ENCODE measurements at places on chromosomes 13 and 19.
A peak's percentile ranks its signal among the peaks of the same experiment; 100 is the strongest.

- DNase-seq, result no peak
These were observed 227.5 kb downstream of the DCT start for GRCh38 chr13:94251831-94252608.

GRCh38 chr13:48412881-48413351 is at the start of gene LPAR6:
LPAR6 (minus strand) TSS chr13:48413113; CDS start chr13:48412423, 690 bp downstream.
- no peak for DNase-seq

DNA sequence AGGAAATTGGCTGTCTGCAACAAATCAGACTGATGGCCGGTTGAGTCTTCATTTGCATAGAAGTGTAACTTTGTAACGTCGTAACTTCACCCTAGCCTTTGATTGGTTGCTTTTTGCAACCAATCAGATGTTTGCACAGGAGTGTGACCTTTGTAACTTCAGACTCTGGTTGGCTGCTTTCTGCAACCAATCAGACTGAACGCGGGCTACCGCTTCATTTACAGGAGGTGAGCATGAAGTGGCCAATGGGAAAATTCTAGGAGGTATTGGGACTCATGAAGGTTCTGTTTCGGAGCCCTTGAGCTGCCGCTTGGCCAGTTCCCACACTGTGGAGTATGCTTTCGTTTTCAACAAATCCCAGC is 441 bp upstream of the ZNF559 start:
- DNase-seq, result peak; percentile 33

- no peak for DNase-seq
These were observed 1256.5 kb downstream of the EFNB2 start for GRCh38 chr13:105278943-105279381.

- peak; percentile 51 for DNase-seq
These were observed 12.3 kb downstream of the HRC start for GRCh38 chr19:49142866-49143335.

GRCh38 chr19:50344661-50345318 is 15.6 kb upstream of the KCNC3 start:
- DNase-seq, result no peak

DNA sequence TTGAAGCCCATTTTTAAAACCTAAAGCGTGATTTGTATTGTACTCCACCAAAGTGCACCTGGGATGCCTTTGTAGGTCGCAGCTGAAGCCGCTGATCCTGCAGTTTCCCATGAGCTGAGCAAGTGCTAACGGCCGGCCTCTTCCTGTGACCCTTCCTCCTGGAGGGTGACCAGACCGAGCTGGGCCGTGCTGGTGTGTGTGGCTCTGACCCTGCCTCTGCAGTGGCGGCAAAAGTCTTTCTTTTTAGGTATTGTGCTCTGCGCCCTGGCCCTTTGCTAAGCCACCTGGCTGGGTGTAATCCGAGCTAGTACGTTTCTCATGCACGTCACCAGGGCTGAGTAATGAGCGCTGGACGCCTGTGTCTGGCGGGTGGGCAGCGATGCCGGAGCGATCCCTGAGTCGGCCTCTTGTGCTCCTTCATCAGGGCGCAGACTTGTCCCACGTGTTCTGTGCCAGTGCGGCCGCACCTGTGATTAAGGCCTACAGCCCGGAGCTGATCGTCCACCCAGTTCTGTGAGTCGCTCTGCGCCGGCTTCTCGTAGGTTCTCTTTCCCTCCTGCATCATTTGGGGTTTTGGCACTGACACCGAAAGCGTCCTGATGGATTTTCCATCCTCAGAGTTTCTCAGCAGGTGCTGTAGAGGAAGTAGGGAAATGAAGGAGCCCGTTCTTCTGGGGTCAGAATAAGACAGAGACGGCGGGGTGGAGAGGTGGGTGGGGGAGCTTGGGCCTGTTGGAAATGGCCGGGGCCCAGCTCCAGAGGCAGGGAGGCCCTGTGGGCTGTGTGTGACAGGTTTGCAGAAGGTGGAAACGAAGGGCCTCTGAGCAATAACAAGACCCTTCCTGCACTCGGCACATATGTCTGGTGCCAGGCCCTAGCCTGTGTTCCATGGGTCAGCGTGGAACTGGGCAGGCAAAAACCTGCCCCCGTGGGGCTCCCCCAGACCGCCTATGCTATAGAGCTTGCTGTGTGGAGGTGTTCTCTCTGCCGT is 9.7 kb downstream of the NAXD start:
- no peak for DNase-seq

DNA sequence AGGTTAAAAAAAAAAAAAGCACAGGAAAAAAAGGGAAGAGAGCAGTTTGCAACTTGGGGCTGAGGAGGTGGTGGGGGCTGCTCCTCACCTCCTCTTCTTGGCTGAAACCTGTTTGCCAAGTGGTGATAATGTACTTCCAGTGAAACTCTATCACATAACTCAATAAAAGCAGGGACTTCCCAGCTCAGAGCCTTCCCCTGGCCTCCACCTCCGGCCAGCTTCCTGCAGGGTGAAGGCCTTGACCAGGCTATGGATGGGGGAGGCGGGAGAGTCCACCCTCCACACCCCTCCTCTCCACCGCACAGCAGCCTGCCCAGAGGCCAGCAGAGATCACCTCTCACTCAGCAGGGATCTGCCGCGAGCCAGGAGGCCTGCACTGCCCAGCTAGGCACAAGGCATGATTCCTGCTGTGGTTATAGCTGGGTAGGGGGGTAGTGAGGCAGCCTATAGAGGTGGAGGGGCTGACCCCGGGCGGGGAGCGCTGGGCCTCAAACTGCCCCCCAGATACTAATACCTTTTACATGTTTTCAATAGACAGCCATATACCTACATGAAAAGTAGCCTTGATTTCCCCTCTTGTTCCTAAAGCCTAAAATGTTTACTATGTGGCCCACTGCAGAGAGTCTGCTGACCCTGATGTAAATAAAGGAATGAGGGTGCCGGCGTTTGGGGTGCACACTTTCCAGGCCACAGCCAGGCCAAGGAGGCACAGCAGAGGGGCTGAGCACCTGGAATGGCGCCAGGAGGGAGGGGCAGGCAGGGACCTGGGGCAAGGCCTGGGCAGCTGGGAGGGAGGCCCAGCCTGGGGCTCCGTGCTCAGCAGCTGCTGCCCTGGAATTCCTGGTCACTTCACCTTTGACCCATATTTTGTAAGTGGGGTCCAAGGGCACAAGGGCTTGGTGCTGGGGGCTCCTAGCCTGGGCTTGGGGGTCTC is 10.3 kb downstream of the ZNF787 start:
- DNase-seq, result no peak

DNA sequence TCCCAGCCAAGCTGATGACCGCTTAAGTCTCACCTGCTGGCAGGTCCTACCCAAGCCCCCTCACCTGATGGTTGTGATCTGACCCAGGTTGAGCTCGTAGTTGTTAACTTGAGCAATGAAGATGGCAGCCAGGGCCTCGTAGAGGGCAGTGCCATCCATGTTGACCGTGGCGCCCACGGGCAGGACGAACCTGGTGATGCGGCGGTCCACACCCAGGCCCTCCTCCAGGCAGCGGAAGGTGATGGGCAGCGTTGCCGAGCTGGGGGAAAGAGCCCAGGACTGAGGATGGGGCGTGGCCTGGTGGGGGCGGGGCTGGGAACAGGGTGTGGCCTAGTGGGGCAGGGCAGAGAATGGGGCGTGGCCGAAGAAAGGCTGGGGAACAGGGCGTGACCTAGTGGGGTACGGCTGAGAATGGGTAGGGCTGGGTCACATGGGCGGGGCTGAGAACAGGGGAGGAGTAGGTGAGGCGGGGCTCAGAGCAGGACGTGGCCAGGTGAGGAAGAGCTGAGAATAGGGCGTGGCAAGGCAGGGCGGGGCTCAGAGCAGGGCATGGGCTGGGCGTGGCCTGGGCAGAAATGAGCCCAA is 12.9 kb downstream of the OR7C2 start:
- no peak for DNase-seq

- no peak for DNase-seq
These were observed 169.0 kb downstream of the TBC1D4 start for GRCh38 chr13:75312884-75313520.

GRCh38 chr19:16202320-16203255 is 4.9 kb downstream of the AP1M1 start:
- DNase-seq, result no peak

- no peak for DNase-seq
These were observed at the start of gene COMP for GRCh38 chr19:18790566-18791314. COMP (minus strand) TSS chr19:18791305; CDS start chr19:18791269, 36 bp downstream.

DNA sequence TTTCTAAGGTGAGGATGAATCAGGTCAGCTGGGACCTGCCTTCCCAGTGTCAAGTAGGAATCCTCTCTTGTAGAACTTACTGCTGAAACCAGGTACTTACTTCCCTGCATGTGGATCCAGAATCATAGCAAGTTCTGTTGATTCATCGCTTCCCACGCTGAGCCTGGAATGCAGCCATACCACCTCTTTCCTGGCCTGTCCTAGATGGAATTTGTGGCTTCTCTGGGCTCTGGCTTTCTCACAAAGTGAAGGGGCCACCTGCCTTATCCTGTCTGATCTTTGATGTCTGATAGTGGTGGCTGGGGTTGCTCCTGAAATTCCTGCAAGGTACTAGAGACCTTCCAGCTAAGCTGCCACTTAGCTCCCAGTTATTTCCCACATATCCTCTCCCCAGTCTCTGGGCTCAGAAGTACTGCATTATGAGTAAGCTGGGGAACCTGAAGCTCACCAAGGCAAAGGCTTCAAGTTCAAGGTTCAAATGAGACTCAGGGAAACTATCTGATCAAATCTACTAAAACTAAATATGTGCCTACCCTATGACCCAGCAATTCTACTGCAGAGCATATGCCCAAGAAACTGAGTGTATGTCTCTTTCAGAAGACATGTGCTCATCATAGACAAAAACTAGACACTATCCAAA is 103.5 kb downstream of the SUCLA2 start:
- DNase-seq, result no peak

GRCh38 chr13:97761796-97762540 is 191.5 kb upstream of the IPO5 start:
- DNase-seq, result no peak

DNA sequence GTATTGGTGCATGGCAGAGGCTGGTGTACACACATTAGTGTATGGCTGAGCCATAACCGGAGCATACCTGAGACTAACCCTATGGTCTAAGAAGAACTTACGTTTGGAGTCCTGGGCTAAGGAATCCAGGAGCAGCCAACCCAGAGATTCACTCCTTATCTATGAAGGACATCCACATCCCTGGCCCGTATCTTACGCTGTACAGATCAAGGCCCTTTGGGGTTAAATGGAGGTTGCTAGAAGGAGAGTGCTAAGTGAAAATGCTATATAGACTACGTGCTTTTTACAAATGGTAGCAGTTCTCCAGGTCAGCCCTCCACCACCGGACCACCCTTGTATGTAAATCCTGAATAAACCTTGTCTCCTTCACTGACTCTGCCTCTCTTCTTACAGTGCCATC is 1.9 kb upstream of the SUGT1 start:
- DNase-seq, result no peak

DNA sequence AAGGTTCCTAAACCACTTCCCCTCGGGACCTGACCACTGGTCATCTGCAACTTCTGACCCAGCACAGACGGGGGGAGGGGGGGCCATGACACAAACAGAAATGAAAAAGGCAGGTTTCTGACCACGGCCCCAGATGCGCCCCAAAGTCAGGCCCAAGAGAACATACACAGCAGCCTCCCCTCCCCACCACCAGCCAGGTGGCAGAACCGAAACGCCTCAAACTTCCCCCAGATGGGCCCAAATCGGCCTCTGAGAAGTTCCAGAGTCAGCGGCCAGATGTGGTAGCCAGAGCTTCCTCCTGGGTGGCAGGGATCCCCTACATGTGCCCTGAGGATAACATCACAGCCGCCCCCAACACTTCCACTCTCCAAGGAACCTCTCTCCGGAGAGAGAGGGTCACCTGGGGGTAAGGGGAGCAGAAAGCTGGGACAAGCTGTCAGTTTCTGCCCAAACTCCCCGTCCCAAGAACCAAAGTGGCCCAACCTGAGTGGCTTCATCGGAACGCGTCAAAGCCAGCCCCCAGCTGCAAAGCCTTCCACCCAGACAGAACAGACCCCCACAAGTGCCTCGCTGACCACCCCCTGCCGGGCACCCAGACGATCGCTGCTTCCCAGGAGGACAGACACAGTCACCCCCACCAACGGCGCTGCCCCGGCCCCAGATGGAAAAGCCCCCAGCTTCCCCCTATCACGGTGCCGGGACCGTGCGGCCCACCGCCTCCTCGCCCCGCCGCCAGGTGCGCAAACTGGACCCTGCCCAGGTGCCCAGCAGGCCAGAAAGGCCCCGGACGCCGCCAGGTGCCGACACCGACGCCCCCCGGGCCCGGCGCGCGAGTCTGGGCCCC is 800 bp downstream of the ELL start:
- no peak for DNase-seq

GRCh38 chr13:111061358-111062045 is 53.6 kb upstream of the ARHGEF7 start:
- DNase-seq, result no peak

DNA sequence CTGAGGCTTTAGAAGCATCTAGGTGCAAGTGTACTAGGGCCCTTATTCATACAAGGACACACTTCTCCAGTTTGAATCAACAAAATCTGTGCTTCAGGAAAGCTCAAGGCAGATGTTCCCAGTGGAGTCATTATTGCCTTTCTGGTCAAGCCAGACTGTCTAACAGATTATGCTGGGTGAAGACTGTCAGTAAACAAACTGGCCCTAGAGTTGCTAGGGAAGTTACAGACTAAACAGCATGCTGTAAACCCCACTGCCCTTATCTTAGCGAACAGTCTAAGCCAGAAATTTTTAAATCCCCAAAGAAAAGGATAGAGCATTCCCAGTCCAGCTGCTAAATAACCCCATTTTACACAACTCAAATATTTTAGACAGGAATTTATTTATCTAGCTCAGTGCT is 1701.3 kb upstream of the PRR20A start:
- DNase-seq, result no peak

DNA sequence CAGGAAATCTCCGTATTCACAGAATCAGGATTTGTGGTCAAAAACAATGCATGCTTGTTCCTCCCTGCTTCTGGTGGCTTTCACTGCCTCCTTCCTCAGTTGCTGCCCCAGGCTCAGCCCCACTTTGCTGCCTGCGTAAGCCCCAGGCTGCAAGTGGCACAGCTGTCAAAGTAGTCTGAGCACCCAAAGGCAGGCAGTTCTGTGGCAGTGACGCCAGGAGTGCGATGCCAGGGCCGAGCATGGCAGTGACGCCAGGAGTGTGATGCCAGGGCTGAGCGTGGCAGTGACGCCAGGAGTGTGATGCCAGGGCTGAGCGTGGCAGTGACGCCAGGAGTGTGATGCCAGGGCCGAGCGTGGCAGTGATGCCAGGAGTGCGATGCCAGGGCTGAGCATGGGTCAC is 77.3 kb upstream of the GPR183 start:
- no peak for DNase-seq

DNA sequence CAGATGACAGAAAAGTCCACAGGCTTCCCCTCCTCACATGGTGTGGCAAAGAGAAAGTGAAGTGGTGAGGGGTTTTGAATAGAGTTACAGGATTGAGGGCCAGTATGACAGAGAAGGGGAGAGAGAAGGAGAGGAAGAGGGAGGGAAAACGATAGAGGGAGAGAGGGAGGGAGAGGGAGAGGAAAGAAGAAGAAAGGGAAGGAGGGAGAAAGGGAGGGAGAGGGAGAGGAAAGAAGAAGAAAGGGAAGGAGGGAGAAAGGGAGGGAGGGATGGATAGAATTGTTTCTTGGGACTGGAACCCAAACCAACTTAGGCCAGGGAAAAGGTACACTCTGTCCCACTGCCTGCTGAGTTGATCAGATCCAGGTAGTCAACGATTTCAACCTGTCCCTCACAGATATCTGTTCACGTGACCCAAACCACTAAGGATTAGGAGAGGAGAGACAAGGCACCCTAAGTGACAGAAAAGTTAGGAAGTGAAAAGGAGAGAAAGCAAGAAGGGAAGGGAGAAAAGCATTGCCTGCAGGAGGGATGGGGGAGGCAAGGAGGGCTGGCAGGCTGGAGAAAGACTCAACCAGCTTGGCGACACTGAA is 8.1 kb upstream of the IGFL3 start:
- no peak for DNase-seq

- no peak for DNase-seq
These were observed 764.9 kb downstream of the LIG4 start for GRCh38 chr13:107450431-107450830.
